SHP77 (cell line): ENCODE measurements at places on chromosomes 13 and 19.

DNA sequence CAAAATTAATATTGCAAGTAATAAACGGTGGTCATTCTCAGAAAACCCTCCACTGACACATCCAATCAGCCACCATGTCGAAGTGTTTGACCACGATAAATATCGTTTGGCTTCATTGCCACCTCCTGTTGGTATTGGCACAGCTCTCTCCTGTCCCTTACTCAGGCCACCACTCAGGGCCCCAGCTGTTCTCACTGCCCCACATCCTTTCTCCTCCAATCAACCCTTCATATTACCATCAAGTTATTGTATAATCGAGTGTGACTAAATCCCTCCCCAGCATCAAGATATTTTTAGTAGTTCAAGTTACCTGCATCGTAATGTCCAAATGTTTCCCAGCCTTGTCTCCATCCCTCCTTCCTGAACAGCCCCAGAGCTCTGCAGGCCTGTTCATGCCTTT is 50.4 kb downstream of the SACS start:
- no peak for DNase-seq

DNA sequence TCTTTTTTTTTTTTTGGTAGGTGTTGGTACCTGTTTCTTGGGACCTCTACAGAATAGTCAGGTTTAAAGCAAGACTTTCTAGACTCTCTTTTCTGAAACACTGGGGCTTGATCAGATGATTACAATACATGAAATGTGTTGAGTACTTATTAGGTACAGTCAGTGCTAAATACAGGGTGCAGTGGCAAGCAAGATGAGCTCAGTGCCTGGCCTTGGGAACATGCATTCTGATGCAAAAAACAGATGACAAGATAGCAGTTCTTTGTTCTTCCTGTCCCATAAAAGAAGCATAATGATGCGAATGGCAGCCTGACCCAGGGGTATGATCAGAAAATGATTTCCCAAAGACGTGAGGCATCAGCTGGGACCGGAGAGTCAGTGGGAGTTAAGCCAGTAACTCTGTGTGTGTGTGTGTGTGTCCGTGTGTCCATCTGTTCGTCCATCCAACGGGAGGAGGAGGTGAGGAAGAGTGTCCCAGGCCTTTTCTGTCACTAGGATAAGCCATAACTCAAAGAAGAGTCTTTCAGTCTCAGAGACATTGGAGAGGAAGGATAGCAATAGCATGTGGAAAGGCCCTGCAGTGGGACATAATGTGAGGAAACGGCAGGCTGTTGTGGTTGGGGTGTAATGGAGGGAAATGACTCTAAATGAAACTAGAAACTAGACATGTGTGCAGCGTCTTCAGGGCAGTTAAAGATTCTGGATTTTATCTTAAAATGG is 32.2 kb downstream of the SLAIN1 start:
- DNase-seq = no peak

DNA sequence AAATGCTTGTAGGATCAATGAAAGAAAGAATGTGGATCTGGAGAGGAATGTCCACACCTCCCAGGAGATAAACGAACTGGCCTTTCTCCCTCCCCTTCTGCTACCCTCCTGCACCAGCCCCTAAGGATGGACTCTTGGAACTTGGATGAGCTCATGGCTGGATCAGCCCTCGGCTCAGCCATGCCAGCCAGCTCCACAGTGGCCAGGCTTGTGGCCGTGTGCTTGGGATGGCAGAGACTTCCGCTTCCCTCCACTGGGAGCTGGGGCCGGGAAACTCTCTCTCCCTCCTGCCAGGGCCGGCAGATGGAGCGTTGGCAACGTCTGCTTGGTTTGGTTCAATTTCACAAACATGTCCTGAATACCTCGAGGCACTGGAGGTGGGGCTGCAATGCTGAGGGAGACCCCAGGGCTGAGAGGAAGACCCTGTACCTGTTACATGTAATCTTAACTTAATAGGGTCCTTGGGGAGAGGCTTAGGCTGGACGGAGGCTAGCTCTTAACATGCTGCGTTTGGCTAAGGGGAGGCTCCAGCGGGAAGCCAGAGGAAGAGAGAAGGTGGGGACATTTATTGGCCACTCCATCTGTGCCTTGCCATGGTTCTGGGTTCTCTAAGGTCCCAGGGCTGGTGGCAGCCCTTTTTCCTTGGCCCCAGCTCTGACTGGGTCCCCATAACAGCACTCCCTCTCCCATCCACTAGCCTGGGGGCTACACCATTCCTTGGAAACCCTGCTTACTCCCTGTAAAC is 152.5 kb downstream of the IER2 start:
- DNase-seq = no peak

GRCh38 chr19:870963-871401 is 11.5 kb downstream of the CFD start:
- peak; percentile 95 for DNase-seq

DNA sequence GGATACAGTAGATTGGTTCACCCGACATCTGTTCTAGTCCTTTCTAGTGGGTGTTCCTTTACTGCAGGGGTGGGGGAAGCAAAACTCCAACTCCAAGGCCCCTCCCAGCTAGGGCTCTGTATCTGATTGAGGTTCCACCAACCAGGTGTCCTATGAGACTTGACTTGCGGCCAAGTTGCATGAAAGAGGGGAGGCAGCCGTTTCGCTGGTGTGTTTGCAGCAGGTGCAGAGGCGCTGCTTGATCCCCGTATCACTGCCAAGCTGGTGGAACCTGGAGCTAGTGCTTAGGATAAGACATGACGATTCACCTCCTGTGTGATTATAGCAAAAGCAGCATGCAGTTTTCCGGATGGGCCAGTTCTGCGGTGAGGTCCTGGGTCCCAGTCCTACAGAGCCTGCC is 338.2 kb downstream of the UQCRFS1 start:
- DNase-seq = peak; percentile 8

- no peak for DNase-seq
Observed at GRCh38 chr13:33188093-33188882, 97.3 kb downstream of the STARD13 start.

DNA sequence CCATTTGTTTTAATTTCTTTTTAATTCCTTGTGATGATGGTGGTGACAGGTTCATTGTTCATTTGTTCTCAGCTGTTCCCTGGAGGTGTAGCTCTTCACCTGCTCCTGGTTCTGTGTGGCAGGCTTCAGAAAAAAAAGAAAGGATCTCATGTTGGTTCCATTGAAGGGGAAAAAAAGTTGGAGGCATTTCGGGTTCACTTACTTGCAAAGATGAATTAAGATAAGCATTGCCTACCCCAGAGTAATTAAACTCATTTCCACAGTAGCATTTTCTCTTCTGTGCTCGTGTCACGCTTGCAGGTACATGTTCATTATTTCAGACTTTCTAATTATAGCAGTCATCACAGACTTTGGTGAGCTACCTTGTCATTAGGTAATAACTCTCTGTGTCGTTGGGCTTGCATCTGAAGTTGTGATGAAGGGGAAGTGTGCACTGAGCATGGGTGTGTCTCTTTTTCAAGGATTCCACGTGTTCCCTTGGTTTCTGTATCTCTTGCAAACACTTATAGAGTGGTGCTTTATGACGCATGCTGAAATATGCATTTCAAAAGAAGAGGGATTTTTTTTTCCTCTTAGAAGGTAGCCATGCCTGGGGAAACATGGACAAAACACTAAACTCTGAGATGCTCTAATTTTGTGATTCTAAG is 69.1 kb downstream of the MTUS2 start:
- DNase-seq = no peak

- no peak for DNase-seq
Observed at GRCh38 chr19:2538096-2538757, 62.3 kb downstream of the GADD45B start.

DNA sequence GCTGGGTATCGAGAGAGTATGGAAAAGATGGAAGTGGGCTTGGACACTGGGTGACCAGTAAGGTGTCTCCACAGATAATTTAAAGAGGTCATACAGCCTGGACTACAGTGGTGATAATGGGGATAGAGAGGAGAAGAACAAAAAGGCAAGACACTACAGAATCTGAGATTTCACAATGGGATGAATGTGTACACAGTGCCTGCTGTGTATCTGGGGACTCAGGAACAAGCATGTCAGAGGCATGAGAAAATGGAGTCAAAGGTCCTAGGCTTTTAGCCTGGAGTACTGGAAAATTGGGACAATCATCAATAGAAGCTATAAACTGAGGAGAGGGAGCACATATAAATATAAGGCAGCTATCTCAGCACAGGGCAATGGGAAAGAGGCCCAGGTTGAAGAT is 69.4 kb downstream of the TSC22D1 start:
- no peak for DNase-seq
